ENCODE measurements at places on chromosomes 4 and X. TPM values are rescaled to one million over a fixed set of nuclear protein-coding genes. Genes with fewer than 3 reads are reported as not detected.

DNA sequence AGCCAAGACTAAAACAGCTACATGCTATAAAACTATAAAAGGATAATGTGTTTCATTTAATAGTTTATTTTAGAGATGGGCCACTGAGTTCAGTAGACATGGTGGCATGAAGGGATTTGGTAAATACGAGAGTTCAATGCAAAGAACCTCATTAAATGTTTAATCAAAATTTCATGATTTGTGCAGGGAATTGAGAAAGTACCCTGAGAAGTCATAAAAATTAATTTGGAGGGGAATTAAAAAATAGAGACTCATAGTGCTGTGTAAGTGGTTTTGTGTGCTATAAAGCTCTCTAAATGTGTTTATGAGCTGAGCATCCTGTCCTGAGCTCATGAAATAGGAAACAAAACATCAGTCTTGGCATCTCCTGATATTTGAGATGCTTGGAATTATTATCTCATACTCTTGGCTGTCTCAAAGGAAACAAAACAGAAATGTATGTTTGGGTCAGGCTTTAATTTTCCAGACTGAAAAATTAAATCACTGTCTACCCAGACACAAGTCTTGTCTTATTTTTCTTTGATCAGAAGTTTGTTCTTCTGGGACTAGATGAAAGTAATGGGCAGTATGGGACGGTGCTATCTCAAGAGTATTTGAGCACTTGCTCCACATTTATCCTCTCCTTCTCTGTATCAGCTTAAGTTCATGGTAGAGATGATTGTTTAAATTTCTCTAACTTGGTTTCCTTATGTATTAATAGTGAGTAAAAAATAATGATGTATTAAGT is 38.0 kb upstream of the EMCN start:
- H3K36me3 ChIP-seq, result no peaks in the 10 kb centered on the region
- peaks cover 5% of the 10 kb centered on the region for H3K4me1 ChIP-seq
- H3K27me3 ChIP-seq, result no peaks in the 10 kb centered on the region
- DNase-seq, result no peak

DNA sequence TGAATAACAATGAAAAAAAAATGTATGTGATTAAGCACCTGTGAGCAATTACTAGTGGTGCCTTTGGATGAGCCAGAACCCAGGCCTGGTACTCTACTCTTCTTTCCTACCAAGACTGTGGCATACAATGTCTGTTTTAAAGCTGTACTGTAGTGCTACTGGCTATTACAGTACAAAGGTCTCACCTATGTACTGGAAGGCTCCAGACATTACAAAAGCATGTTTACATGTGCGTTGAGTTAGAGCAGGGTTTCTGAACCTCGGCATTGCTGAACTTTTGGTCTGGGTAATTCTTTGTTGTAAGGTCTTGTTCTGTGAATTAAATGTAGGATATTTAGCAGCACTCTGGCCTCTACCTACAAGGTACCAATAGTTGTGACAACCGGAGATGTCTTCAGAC is 153.8 kb downstream of the SPATA18 start:
- no peaks in the 10 kb centered on the region for H3K36me3 ChIP-seq
- peaks cover 18% of the 10 kb centered on the region for H3K4me1 ChIP-seq
- DNase-seq, result no peak
- no peak overlapping the region for H3K27ac ChIP-seq
- H3K4me3 ChIP-seq, result no peak overlapping the region

DNA sequence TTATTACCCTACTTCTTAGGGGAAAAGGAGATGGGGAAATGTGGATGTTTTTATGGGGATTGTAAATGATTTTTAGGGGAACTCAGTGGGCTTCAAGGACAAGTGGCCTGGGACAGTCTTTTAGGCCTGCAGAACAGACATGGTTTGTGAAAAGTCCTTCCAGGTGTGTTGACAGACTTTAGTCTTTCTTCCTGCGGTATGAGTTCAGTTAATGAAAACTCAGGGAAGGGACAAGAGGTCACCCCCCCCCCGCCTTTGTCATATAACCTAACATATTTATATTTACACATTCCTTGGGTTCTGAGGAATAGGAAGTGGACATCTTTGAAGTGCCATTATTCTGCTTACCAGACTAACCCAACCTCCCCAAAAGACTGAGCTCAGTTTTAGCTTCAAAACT is 31.8 kb downstream of the METAP1 start:
- DNase-seq, result no peak
- peaks cover 78% of the 10 kb centered on the region for H3K4me1 ChIP-seq
- H3K27ac ChIP-seq, result peak overlapping the region; percentile 25
- H3K27me3 ChIP-seq, result no peaks in the 10 kb centered on the region
- peaks cover 6% of the 10 kb centered on the region for H3K36me3 ChIP-seq
- no peak overlapping the region for H3K4me3 ChIP-seq

GRCh38 chrX:129652565-129653169 is 2.1 kb downstream of the APLN start:
- H3K27ac ChIP-seq, result no peak overlapping the region
- no peak overlapping the region for H3K4me3 ChIP-seq
- H3K36me3 ChIP-seq, result no peaks in the 10 kb centered on the region
- DNase-seq, result no peak
- peaks cover 26% of the 10 kb centered on the region for H3K4me1 ChIP-seq

ELOVL6 gene
- total RNA-seq, result 83.8 TPM
